ENCODE measurements at places on chromosomes 6 and 20.

DNA sequence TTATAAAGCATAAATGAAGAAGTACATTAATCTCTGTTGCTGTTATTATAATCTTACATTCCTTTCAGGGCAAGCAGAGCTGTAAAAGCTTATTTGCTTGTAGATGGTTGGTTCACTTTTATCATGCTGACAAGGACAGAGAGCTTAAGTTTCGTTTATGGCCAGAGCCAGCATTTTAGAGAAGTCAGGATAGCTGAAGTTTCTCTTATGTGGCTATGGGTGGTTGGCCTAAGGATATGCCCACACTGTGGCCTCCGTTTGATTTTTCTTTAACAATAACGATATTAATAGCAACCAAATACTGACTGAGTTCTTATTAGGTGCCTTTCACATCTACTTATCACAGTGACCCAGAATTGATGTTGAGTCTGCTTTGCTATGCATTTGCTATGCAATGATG, 78.5 kb downstream of the FARS2 start:
- DNase-seq = no peak

- no peak for DNase-seq
Observed at GRCh38 chr6:108684771-108685329, 124.1 kb downstream of the FOXO3 start.

DNA sequence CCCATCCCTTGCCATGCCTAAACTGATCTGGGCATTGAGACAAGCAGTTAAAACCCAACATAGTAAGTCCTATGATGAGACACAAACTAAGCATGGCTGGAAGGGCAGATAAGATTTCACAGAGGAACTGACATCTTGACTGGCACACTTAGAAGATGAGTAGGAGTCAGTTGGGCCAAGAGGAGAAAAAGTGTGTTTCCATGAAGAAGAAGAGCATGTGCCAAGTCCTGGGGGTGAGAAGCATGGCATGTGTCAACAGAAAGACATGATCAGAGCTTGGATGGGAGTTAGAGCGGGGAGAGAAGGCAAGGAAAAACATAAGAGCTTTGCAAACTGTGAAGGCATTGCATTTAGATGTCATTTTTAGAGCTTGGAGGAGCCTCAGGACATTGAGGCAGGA, 68.0 kb downstream of the ESR1 start:
- no peak for DNase-seq

- DNase-seq = peak; percentile 96
Observed at GRCh38 chr20:1830240-1830639, 65.0 kb upstream of the SIRPA start.

DNA sequence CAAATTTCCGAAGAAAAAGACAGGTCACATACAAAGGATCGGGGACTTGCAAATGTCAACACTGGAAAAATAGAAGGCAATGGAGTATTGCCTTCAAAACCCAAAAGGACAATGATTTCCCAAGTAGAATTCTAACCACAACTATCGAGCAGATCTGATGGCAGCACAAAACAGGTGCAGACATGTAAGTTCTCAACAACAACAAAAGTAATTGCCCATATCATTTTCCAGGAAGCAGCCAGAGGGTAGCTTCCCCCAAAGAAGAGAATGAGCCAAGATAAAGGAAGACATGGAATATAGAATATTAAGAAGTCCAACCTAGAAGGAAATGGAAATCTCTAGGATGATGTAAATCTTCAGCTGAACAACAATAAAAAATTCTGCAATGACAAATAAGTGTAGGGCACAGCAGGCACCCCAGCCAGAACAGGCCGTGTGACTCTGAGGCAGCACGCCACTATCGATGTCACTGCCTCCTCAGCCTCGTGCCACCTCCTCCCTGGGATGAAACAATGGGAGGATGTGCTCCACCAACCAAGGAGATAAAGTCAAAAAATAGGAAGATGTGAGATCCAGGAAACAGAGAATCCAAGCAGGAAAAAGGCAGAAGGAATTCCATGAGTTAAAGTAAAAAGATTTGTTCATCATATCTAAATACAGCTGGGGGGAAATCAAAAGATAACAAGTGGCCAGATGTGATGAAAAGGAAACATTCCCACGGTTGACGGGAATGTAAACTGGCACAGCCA, 34.1 kb downstream of the SERPINB1 start:
- DNase-seq = no peak

DNA sequence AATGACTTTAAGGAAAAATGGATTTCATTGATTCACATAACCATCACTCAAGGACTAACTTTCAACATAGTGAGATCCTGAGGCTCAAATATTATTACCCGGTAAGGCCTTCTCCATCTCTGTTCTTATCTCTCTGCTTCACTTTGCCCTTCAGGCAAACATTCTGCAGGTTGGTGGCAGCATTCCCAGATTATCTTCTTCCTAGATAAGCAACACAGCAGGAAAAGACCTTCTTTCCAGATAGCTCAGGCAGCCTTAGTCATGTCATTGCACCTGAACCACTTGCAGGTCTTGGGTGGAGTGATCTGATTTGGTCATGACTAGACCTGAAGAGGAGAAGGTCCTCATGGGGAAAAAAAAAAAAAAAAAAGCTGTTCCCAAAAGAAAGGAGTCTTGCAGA, 5.3 kb upstream of the HIVEP2 start:
- DNase-seq = no peak

DNA sequence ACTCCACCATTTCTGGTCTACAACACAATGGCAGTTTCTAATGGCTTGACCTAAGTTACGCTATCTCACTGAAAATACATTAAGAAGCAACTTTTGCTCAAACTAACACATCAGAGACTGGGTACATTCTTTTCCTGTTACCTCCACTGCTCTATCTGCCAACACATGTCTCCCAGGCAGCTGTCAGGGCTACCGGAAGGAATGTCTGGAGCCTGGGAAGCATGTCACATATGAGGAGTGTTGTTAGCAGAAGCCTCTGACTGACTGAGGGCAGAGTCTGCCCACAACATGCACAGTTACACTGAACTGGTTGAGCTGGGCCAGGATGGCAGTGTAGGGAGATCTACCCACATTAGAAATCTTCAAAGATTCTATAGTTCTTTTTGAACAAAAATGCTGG, 264.5 kb downstream of the KIF16B start:
- no peak for DNase-seq

- no peak for DNase-seq
Observed at GRCh38 chr6:131911951-131912350, 39.2 kb downstream of the CCN2 start.

DNA sequence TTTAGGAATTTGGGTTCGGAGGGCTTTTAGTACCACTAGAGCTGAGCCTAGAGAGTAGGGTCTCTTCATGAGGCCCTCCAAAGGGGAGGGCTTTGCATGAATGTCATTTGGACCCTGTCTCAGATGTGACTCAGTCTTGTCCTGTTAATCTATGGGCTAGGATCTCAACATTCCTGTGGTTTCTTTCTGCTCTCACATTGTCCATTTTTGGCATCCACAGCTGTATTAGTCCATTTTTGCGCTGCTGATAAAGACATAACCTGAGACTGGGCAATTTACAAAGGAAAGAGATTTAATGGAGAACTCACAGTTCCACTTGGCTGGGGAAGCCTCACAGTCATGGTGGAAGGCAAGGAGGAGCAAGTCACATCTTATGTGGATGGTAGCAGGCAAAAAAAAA, 61.0 kb downstream of the CRYBG1 start:
- DNase-seq = no peak

GRCh38 chr20:58014628-58015315, 213.7 kb downstream of the ANKRD60 start:
- no peak for DNase-seq

GRCh38 chr20:36919715-36920333, 31.7 kb downstream of the SAMHD1 start:
- DNase-seq = peak; percentile 68

- peak; percentile 2 for DNase-seq
Observed at GRCh38 chr6:162092816-162093502, 634.6 kb downstream of the PRKN start.

DNA sequence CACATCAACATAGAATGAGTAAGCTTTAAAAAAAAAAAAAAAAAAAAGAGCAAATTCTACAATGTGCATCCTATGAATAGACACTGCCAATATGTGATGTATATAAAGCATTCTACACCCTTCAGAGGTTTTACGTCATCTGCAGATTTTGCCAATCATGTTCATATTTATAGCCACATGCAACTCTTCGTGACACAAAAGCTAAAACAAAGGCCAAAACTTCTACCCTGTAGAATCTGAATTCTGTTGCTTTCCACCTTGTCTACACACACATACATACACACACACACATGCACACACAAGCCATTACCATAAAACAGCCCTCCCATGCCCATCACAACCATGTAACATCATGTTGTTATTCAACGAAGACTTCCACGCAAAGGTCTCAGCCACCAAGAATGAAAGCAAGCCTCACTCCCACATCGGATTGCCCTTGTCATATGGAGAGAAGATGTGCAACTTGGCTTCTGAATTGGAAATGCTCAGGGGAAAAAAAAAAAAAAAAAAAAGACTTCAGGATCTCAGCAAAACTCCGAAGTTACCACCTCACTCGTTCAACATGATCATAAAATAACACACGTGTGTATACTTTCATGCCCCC, 479.4 kb upstream of the JARID2 start:
- no peak for DNase-seq

GRCh38 chr6:16816891-16817290, 55.6 kb upstream of the ATXN1 start:
- DNase-seq = no peak

GRCh38 chr20:43590392-43591303, at the start of gene IFT52:
IFT52 (plus strand) TSS chr20:43590937; CDS start chr20:43594699, 3,762 bp downstream.
- peak; percentile 96 for DNase-seq

- DNase-seq = no peak
Observed at GRCh38 chr6:140271759-140272377, 897.4 kb upstream of the CITED2 start.

DNA sequence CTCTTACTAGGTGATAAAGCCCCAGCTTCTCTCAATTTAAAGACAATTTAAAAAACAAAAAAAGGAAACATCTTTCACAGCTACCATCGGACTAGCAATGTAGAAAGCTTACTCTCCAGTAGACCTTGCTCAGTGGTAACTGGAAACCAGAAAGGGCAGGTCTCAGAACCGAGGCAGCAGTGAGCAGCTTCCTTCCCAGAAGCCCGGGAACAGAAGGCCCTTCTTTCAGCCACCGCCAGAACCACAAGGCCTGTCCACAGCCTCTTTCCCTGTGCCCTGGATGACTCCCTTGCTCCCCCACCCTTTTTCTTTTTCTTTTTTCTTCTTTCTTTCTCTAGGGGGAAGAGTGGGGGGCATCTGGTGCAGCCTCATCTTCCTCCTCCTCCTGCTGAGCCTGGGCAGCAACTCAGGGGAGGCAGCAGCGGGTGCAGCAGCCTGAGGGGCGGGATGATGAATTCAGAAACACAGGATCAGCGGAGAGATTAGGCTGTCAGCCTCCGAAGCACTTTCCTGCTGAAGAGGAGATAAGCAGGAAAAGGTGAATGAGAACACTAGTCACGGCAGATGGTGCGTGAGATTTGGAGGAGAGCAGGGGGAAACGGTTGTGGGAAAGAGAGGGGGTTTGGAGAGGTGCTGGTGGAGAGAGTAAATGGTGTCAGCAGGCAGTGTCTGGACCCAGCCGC, 158.5 kb downstream of the ID4 start:
- DNase-seq = no peak

DNA sequence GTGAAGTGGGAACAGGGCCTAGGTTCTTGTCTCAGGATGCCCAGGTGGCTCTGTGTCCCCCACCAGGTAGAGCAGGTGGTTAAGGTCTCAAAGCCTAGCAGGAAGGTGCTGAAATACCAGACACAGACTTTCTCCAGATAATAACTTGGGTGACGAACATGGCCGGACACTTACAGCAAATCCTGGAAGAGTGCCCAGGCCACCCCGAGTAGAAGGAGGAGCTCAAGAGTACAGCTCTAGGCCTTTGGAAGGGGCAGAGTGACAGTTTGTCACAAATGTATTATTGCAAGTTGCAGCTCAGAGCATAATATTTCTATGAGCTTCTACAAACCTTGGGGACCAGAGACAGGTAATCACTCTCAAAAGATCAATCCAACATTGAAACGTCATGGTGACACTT, 251.6 kb upstream of the SOX4 start:
- DNase-seq = no peak

DNA sequence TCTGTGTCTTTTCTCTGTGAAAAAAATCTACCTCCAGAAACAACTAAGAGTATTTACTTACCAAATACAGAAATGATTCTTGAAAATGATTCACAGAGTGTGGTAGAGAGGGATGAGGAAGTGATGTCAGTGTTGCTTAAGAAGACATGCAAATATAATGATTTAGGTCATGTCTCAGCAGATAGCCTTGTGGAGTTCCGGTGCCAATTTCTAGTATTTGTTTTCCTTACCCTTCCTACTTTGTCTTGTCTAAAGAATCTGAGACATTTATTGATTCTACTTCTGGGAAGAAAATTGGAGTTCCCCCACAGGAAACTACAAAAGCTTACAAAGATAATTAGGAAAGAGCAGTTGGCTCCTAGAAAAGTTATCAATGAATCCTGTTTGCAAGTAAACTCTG, 68.8 kb downstream of the GJA1 start:
- peak; percentile 45 for DNase-seq

GRCh38 chr20:18284805-18285533, 3.4 kb upstream of the ZNF133 start:
- no peak for DNase-seq

DNA sequence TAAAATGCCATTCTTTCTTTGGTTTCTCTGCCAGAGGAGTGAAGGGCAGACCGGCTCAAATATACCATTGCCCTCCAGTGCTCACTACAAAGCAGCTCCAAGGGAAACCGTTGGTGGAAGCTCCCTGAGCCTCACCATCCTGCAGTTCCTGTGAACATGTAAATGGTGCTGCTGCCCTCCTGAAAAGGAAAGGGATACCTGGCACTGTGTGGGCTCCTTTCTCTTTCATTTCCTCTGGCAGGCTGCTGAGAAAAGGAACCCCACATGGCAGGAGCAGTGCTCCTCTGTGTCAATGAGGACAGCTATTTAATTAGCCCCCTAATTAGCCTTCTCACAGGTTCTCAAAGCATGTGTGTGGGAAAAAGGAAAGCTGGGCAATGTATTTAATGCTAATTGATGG, 142.5 kb downstream of the KLHL32 start:
- no peak for DNase-seq

GRCh38 chr20:7503501-7503900, 436.8 kb downstream of the HAO1 start:
- DNase-seq = no peak

GRCh38 chr6:106213660-106214289, 111.8 kb downstream of the ATG5 start:
- DNase-seq = no peak

DNA sequence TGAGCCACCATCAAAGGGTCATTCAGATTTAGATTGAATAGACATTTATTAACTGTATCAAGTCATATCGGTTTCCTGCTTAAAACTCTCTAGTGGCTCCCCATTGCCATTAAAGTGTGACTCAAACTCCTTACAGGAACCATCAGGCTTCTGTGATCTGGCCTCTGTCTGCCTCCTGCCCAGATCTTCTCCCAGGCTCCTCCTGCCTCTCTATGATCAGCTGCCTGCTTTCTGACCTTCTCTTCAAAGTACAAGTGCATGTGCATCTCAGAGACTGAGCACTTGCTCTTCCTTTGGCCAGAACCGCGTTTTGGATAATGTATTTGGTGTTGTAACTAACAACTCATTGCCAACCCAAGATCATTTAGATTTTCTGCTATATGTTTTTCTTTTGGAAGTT, 52.7 kb downstream of the IL20RA start:
- DNase-seq = no peak

- DNase-seq = no peak
Observed at GRCh38 chr20:11356061-11356460, 561.6 kb upstream of the BTBD3 start.
